H9 (cell line): ENCODE measurements at places on chromosomes 7 and 10. TPM values are rescaled to one million over a fixed set of nuclear protein-coding genes. Genes with fewer than 3 reads are reported as not detected.
A peak's percentile ranks its signal among the peaks of the same experiment; 100 is the strongest.

The GLCCI1 gene
- 19.1 and 19.5 TPM in 2 replicates for total RNA-seq

The CALHM1 gene
- 0.07 and 0.13 TPM in 2 replicates for total RNA-seq

The ZNF853 gene
- total RNA-seq: 9.3 and 9.6 TPM in 2 replicates

The SPOCK2 gene
- total RNA-seq: 0.86 and 1.8 TPM in 2 replicates

The PTN gene
- total RNA-seq: 16.5 and 16.8 TPM in 2 replicates

- no peak overlapping the region for H3K27ac ChIP-seq
- H3K4me3 ChIP-seq: peak overlapping the region; percentile 63
- DNase-seq: peak; percentile 62
- H3K4me1 ChIP-seq: no peaks in the 10 kb centered on the region; the same call in 1 of the 2 replicates
These were observed 2.6 kb upstream of the ZNF503 start for GRCh38 chr10:75403939-75404814.

- no peak overlapping the region for H3K4me3 ChIP-seq
- no peaks in the 10 kb centered on the region for H3K4me1 ChIP-seq
- DNase-seq: no peak
- 0 out of 3 replicates have a peak, but pooled peaks cover 1% of the 10 kb centered on the region for H3K36me3 ChIP-seq
- no peak overlapping the region for H3K27ac ChIP-seq
These were observed 140.7 kb downstream of the GRK5 start for GRCh38 chr10:119348106-119348505.

- H3K4me3 ChIP-seq: no peak overlapping the region
- H3K4me1 ChIP-seq: no peaks in the 10 kb centered on the region
- no peaks in the 10 kb centered on the region for H3K27me3 ChIP-seq
- no peak overlapping the region for H3K27ac ChIP-seq
- H3K36me3 ChIP-seq: no peaks in the 10 kb centered on the region
- no peak for DNase-seq
These were observed 11.1 kb downstream of the CDK14 start for GRCh38 chr7:90607196-90607595.

DNA sequence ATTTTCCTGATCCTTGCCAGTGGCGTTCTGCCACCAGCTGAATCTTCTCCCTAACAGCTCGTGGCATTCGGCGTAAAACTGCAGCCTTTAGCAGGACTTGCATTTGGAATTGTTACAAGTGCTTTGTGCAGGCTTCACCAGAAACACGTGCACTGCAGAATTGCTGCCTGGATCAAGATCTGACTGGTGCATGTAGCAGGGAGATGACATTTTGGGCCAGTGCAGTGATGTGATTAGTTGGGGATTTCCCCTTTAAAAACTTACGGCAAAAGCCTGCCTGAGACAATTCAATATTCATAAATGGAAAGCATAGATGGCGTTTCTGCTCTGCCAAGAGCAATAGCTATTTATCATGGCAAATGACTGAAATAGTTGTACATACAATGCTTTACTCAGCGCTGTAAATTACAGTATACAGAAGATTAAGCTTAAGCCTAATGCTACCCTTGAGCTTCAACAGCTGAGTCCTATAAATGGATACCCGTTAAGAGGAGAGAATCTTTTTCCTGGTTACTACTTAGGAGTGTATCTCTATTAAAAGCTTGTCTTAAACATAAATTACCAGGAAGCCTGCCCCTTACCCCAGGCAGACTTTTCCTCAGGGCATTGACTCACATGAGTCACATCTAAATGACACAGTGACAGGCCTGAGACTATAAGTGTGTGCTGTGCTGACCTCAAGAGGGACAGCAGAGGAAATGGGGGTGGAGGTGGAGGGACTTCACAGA is 106.3 kb downstream of the ATXN7L1 start:
- H3K27ac ChIP-seq: no peak overlapping the region
- H3K4me1 ChIP-seq: peaks cover 17% of the 10 kb centered on the region; the same call in 1 of the 2 replicates
- no peaks in the 10 kb centered on the region; the same call in 2 of the 3 replicates for H3K36me3 ChIP-seq
- DNase-seq: no peak

DNA sequence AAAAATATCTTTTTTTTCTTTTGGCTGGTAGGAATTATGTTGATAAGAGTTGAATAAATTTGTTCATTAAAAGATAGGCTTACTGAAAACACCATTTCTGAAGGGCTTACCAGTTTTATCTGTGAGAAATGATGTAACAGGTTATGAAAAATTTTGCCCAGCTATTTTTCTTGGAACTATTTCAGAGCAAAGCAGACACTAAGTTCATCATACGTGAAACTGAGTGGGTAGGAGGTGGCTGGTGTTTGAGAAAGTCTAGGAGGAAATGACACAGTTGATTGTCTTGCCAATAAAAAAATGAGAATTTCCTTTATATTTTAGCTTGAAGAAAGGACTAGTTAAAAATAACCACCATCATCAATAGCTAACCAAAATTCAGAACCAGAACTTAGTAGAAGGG is 6.2 kb upstream of the MRC1 start:
- H3K27ac ChIP-seq: no peak overlapping the region
- H3K27me3 ChIP-seq: no peaks in the 10 kb centered on the region
- no peak for DNase-seq
- H3K36me3 ChIP-seq: no peaks in the 10 kb centered on the region
